ENCODE measurements at places on chromosomes 11 and 22.
A peak's percentile ranks its signal among the peaks of the same experiment; 100 is the strongest.

GRCh38 chr22:41598081-41598480 is 8.4 kb upstream of the PMM1 start:
- no peak for DNase-seq

GRCh38 chr11:119376197-119376847 is 5.2 kb downstream of the USP2 start:
- no peak for DNase-seq

GRCh38 chr11:130904380-130904779 is 11.9 kb downstream of the SNX19 start:
- DNase-seq, result no peak

DNA sequence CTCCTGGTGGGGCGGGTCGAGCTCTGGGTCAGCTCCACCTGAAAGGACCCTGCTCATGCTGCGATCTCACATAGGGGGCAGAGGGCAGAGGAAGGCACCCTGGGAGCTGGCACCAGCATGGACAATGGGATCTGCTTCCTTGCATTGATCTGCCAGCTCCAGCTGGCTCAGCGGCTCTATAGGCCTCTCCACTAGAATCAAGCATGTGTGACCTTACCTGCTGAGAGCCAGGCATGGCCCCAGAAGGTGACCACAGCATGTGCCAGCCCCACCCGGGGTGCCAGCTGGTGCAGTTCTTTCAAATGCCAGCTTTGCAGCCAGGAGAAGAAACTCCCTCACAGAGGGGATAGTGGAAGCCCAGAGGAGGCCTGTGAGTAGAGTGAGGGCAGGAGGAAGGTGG is 22.0 kb upstream of the KLHL35 start:
- DNase-seq, result no peak

GRCh38 chr11:125514336-125515101 is 18.5 kb upstream of the FEZ1 start:
- no peak for DNase-seq

GRCh38 chr11:118295815-118296454 is 8.6 kb upstream of the CD3E start:
- DNase-seq, result peak; percentile 17

GRCh38 chr22:30326255-30326705 is 461 bp downstream of the TBC1D10A start:
- DNase-seq, result no peak

- DNase-seq, result no peak
Measured at GRCh38 chr22:21082248-21082647, 36.5 kb downstream of the LRRC74B start.

Data from erythroblast (primary cell).